Cardiac muscle cell (in vitro differentiated cells and primary cell): ENCODE measurements at places on chromosomes 11 and 22. TPM values are rescaled to one million over a fixed set of nuclear protein-coding genes. Genes with fewer than 3 reads are reported as not detected.

GRCh38 chr11:88104408-88104807 is 70.8 kb downstream of the RAB38 start:
- no peak for DNase-seq

DNA sequence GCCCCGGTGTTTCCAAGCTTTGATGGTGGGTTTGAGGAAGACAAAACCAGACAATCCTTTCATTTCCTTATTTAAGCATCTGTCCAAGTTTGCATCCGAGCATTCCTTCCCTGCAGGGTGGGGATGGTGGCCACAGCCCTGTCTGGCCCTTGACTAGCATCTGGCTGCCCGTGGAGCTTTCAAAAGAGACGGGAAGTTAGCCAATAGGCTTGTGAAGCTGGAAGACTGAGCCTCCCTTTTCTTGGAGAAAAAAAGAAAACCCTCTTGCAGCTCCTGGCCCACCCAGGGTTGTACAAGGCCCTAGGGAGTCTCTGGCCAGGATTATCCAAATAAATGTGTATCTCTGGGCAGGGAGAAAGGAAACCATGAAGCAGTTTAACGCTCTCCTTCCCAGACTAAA is 60.6 kb downstream of the MICAL2 start:
- DNase-seq, result peak; percentile 93

- no peak for DNase-seq
These were observed 3.3 kb upstream of the JAML start for GRCh38 chr11:118227865-118228785.

Gene DDX17
- total RNA-seq, result 682 and 855 TPM in 2 replicates

DNA sequence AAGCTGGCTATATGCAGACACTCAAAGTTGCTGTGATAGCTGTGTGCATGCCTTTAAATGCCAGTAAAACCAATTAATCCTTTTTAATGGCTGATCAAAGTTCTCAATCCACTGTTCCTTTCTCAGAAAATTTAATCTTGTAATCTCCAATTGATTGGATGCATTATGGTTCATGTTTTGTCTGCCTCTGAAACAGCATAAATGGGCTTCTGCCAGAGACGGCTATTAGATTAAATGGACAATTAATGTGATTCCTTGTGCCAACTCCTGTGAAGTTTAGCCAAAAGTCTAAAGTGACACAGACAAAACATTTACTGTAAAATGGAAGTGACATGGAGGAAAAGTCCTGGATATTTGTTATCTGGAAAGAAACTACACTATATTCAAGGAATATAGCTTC is 952.5 kb upstream of the FAT3 start:
- DNase-seq, result no peak

- DNase-seq, result no peak
These were observed 326.3 kb downstream of the NTM start for GRCh38 chr11:131696690-131697089.

- no peak for DNase-seq
These were observed 226.6 kb downstream of the ST3GAL4 start for GRCh38 chr11:126581871-126582648.

DNA sequence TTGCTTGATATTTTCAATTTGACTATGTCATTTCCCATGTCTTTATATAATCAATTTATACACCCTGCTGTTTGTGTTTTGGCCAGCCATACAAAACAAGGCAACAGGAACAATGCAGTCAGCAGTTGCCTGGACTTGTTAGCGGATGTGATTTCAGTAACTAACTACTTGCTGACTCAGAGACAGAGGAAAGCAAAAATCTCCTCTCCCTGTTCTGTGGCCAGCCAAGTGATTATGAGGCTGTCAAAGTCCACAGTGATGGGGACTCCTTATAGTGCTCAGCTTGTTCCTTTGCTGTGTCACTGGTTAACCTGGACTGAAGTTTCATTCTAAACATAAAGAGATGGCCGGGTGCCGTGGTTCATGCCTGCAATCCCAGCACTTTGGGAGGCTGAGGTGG is 32.6 kb upstream of the APLP2 start:
- peak; percentile 82 for DNase-seq

DNA sequence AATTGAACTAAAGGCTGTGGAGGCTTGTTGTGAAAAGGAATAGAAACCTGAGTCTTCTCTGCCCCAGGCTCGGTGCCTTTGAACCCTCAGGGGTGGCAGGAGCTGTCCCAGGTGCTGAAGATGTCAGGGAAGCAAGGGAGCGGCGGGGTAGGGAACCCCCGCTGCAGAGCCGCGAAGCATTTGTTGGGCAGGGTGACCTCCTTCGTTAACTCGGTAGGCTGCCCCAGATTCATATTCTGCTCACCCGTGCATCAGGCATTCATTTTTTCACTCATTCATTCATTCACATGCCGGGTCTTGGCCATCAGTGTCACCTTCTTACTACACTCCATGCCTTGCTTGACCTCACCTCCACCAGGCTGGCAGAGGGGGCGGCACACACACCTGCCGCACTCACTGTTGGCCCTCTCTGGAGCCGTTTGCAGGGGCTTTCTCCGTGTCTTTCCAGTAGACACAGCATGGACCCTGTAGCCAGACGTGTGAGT is 618.9 kb downstream of the BRD1 start:
- DNase-seq, result peak; percentile 71

Gene FXYD6
- total RNA-seq, result 324 and 403 TPM in 2 replicates

DNA sequence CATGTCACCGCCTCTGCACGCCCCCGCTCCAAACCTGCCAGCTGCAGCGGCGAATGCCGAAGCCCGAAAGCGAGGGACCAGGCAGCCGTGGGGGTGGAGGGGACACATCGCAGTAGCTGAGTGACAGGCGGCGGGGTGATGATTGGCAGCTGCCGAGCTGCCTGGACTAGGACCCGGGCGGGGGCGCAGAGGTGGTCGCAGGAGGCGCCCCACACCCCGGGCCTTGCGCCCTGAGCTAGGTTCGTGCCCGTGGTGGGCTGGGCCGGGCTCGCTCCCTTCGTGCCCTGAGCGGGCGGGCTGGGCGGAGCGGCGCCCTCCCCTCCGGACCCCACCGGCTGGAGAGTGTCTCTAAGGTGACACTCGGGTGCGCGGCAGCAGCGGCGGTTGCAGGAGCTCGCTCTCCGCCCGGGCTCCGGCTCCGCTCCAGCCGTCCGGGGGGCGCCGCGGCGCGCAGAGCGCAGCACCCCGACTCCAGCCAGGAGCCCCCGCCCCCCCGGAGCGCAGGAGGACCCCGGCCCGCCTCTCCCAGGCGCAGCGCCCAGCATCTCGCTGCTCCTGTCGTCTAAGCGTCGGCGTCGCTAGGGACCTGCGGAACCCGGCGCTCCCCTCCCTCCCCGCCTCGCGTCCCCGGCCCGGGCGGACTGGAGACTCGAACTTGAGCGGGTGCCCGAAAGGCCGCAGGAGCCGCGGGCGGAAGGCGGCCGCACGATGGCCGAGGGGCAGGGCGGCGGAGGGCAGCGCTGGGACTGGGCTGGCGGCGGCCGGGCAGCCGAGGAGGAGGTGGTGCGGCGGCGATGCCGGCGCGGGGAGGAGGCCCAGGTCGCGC is 14.5 kb upstream of the DGKZ start:
- peak; percentile 67 for DNase-seq

DNA sequence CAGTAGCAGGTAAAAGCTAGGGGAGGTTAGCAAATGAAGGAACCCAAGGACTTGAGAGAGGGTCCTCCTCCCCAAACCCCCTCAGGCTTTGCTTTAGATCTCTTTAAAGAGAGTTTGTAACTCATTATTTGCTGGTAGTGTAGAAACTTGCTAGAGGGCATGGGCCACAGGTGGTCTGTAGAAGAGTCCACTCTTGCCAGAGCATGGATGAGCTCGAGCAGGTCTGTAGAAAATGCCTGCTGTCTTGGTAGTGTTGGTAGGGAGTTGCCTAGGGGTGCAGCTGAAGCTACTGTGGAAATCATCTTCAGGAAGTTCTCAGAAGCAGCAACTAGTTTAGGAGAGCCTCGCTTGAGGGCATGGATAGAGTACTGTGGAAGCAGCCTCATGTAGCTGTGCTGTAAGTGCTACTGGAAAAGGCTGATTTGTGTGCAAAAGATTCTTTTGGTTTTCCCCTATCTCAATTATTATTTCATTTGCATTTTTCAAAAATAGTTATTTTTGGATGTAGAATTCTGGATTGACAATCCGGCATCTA is 104.3 kb downstream of the TMEM135 start:
- no peak for DNase-seq

GRCh38 chr22:44711690-44712555 is 9.9 kb downstream of the PRR5 start:
- DNase-seq, result no peak

Gene SCUBE1
- 1.8 and 6.9 TPM in 2 replicates for total RNA-seq

Gene TMPRSS4
- not detected in 2 replicates for total RNA-seq

DNA sequence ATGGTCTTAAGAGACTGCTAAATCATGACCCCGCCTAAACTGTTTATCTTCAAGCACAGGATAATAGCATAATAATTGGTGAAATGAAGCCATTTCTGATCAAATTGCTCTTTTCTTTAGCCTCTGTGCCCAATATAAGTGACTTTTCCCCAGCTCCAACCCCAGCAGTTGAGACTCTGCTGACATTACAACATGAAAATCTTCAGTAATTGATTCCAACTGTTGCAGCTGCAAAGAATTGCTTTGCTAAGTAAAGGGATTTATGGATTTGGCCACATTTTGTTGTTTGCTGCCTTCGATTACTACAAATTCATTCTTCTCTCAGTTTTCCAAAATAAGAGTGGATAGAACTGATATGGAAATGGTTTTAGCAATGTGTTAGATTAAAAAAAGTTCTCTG is 576.7 kb upstream of the LRRC4C start:
- no peak for DNase-seq

DNA sequence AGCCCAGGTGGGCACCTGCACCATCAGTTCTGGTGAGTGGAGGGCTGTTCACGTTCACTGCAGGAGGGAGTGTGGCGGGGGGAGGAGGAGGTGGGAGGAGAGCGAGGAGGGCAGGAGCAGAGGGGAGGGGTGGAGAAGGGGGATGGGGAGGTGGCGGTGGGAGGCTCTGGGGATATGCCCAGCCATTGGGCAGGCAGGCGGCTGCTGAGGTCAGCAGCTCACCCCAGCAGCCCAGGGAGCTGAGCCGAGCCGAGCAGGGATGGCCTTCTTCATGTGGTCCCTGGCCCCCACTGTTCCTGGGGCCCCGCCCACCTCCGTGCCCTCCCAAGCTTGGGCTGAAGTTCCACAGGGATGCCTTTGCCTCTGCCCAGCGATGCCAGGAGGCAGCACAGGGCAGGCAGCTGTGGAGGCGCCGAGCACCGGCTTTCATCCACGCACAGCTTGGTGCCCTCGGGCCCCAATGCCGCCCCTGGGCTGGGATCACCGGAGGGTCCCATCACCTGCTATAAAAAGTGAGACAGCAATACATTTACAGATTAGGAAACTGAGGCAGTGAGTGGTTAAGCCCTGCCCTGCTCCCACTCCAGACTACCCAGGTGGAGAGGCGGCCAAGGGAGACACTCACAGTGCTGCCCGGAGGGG is 21.6 kb downstream of the RTN4R start:
- no peak for DNase-seq

GRCh38 chr11:75469785-75470405 is 36.9 kb upstream of the KLHL35 start:
- no peak for DNase-seq

DNA sequence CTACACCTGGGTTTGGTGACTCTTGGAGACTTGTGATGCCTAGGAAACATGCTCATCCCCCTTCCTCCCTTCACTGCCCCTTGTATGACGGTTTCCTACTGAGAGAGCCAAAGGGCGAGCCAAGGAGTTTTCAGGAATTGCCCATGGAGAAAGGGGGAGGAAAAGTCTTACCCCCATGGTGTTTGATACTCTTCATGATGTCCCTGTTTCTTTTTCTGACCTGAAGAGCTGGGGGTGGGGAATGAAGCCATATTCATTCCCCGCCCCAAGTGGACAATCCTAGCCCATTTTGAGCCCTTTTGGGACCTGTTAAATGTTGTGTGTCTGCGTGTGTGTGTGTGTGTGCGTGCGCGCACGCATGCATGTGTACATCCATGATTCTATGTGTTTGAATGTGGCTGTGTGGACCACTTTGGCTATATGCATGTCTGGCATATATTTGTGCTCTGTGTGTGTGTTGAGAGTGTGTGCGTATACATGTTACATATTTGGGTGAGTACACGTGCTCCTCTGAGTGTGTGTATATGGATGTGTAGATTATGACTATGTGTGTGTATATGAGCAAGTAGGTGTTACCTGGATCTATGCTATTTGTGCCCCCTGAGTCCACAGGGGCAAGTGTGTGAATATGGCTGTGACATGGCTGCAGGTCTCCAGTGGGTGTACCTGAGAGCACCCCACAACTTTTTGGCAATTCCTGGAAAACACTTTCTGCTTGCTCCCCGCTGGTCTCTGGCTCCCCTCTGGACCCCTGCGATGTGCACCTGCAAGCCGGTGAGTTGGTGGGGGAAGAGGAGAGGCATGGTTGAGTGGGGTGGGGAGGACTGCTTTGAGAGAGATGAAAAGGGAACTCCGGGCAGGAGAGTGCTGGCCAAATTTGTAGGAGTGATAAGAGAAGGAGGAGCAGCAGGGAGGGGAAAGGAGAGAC is 24.6 kb downstream of the OTOG start:
- DNase-seq, result no peak

Gene DYNC2H1
- total RNA-seq, result 7.8 and 10.5 TPM in 2 replicates

DNA sequence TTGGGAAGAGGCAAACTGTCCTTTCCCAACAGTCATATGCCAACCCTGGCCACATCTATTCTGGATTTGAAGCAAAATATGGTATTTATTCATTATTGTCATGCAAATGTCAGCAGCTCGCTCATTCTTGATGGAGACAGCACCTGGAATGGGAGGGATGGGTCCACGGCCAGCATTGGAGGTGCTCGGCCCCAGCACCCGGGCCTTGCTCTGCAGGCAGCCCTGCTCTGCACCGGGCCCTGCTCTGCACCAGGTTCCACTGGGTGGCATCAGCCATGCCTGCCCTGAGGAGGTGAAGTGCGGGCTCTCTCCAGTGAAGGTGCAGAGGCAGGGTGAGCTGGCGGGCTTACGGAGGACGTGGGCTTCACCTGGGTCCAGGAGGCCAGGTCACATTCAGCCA is 19.8 kb downstream of the LRP5 start:
- no peak for DNase-seq

DNA sequence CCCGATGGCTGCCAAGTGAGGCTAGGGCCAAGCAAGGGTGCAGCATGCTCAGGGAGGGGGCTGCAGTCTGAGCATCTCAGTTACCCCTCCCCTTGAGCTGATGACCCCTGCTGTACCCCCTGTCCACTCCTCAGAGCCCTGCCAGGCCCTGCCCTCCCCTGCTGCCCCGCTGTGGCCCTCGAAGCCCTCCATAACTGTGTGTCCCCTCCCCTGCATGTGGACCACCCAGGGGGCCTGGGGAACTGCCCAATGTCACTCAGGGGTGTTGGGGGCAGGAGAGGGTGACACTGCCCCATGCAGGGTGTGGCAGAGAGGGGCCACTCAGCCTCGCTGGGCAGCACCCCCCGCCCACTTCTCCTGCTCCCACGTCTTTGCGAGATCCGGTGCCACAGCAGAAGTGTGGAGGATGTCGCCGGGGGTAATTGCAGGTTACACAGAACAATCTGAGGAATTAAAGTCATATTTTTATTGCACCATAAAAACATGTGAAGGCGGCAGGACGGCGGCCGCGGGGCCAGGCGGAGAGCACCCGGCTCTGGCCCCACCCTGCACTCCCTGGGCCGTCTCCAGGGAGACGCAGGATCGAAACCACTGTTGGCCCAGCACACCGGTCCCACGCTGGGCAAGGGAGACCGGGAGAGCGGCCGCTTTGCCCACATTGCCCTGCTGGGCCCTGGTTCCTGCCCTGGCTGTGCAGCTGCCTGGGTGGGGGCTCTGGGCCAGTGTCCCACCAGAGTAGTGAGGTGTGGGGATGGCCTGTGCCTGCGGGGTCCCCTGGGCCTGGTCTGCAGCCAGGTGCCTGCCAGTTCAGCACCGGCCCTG is 18.7 kb upstream of the GNB1L start:
- no peak for DNase-seq

Gene TIGD3
- total RNA-seq, result 1.7 and 2.9 TPM in 2 replicates
